Renal cortex interstitium (tissue), 15 donors: ENCODE measurements at places on chromosomes 5 and 9. TPM values are rescaled to one million over a fixed set of nuclear protein-coding genes. Genes with fewer than 3 reads are reported as not detected.

DNA sequence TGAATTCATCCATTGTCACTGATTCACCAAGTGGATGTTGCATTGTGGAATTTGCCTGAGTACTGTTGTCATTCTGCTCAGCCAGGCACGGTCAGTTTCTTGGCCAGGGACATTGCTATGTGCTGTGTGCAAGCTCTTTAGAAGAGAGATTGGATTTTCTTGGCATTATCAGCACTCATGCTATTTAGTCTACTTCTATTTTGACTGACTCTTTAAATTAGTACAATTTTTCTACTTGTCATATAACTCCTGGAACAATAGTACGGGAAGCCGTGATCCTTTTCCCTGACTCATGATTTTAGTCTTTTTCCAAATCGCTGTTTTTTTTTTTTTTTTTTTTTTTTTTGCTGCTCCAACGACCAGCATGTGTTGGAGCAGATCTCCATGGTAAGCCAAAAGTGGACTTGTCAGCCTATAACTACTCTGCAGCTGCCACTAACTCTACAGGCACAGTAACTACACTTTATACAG lies 129.7 kb downstream of the CDC42SE2 start:
- DNase-seq: no peak

DNA sequence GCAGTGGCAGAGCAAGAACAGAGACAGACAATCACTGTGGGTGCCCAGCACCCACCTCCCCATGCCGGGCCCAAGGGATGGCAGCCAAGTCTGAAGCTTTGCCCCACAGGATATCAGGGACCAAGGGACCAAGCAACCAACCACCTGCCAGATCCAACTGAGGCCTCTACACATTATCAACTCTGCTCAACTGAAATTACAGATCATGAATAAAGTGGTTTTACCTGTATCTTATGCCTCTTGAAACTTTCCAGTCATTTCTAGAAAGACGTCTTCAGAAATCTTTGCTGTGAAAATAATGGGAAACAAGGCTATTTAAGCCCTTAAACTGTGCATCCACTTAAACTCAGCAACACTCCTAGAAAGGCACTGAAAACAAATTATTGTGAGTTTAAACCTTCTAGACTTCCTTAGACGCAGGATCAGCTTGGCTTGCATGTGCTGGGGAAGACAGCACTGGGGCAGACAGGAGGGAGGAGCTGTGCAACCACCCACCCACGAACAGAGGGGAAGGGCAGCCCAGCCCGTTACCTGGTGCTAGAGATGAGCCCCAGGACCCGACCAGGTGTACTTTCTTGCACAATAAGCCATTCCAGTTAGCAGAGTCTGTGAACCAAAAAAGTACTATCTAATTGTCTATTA lies 80.0 kb downstream of the SEMA4D start:
- DNase-seq: no peak

DNA sequence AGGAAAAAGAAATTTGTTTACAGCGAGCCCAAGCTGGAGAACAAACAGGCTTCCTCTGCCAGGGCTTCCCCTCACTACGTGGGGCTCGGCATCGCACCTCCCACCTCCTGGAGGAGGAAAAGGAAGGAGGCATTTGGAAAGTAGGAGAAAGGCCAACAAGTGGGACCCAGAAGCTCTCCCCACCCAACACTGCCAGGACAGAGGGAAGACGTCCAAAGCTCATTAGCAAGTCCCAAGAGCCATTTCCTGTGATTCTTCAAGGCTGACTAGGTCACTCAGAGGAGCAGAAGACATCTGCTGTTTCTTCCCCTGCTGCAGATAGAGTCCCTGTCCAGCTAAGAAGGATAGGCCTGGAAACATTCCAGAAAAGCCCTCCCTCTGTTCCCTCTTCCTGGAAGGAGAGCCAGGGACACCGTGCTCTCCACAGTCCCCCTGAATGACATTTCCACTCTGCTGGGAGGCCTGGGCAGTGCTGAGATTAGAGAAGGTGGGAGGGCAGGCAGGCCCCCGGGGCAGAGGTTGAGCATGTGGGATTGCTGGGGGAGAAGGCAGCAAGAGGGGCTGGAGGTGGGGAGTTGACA lies 57.0 kb upstream of the NEURL1B start:
- no peak for DNase-seq

DNA sequence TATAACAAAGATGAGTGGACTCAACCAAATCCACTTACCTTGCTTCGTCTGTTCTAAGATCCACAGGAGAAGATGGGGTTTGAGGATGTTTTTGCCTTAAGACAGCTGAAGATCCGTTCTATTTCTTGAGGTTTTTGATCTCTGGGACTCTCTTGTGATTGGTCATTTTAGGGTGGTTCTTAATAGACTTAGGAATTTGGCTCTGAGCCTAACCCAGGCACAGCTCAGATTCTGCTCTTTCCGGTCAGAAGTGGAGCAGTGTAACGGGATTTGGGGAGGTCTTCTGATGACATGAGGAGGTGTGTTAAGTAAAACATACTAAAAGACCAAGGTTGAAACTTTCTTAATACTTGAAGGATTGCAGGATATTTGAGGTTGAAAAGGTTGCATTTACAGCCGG lies 166.9 kb downstream of the DMRT2 start:
- DNase-seq: no peak

- no peak for DNase-seq
Measured at GRCh38 chr5:17713301-17713700, 79.0 kb downstream of the TAF11L14 start.

- no peak for DNase-seq
Measured at GRCh38 chr5:171418982-171419687, at the start of gene FGF18. TSS of gene FGF18 (plus strand) at chr5:171419647. CDS start at chr5:171420200, 553 bp downstream.

GRCh38 chr5:177604656-177605055 lies 4.7 kb downstream of the B4GALT7 start:
- no peak for DNase-seq

GRCh38 chr5:133775584-133776304 lies 163.4 kb upstream of the FSTL4 start:
- DNase-seq: no peak

DNA sequence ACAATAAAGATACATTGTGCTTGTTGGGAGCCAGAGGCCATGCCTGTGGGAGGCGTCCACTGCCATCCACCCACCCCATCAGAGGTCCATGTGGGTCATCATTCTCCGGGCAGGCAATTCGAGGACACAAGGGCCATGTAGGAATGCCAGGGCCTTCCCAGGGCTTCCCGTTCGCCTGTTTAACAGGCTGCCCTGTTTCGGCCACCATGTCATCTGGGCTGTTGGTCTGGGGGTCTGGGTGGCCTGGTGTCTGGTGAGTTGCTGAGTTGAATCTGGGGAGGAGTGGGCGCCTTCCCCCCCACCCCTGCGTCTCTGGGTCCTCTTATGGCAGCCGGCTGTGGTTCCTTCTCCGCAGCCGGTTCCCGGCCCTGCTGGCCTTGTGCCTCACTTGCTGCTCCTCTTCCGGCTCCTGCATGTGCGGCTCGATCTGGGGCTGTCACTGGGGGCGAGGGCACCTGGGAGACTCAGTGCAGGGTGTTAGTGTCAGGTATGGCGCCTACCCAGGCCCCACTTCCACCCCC lies 117.4 kb downstream of the WNK2 start:
- DNase-seq: no peak

DNA sequence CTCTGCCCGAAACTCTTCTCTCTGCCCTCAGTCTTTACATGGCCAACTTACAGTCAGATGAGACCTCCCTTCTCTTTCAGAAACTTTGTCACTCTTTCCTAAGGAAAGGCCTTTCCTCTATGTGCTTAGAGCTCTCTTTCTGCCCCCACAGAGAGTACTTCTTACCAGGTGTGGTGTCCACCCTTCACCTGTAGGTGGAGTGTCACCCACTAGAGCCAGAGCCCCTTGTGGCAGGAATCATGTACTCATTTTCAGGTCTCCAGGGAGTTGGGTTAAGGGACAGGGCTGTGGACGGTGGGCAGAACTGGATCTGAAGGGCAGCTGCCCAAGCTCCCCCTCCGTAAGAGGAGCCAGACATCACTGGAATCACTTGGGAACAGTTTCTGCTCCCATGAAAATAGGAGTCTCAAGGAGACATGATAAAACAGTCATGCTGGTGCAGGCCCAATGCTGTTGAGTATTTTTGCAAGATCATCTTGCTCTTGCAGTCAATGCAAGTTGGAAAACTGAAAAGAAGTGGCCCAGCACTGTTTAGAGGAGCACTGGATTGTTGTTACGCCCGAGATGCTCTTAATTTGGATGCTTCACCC lies 436.7 kb downstream of the ZSWIM6 start:
- DNase-seq: no peak

DNA sequence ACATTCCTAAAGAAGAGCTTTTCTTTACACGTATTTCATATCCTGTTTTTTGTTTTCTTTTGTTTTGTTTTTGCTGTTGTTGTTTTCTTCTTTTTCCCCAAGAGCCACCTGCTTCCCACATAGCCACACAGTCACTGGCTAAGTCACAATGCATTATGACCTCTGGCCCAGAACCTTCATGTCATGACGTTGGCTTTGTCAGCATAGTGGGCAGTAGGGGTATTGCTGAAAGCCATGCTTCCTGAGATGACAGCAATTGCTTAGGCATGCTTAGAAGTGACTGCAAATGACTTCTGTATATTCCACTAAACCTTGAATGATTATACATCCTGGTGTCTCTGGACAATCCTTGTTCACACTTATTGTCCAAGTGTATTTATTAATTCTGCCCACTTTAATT lies 375.8 kb downstream of the TAF11L14 start:
- no peak for DNase-seq

DNA sequence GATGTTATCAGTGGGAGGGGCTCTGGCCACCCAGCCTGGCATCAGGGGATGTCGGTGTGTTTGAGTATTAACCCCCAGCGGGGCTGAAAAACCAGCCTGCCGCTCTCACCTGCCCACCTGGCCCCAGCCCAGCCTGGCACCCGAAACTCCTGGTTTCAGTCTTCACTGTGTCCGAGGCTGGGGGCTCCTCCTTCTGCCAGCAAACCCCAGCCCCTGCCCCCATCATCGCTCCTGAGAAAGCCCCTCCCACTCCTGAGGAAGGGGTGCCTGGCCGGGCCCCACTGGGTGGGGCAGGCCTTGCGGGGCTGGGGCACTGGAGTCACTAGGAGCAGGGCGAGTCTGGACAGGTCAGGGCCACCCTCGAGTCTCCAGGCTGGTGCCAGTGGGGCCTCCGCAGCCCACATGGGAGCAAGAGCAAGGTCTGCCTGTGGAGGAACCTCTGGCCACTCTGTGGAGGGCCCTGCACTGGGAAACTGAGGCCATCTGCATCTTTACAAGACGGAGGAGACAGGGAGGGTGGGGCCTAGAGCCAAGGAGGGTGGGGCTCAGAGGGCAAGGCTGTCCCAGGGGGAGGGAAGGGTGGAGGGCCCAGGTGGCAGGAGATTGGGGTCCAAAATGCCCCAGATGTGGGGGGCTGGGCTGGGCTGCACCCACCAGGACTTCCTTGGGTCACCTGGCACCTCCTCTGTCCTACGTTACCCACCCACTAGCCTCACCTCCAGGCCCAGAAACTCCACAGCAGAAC lies 51.5 kb upstream of the NOTCH1 start:
- DNase-seq: no peak

GRCh38 chr5:9847631-9848030 lies 217.5 kb upstream of the TAS2R1 start:
- DNase-seq: no peak

DNA sequence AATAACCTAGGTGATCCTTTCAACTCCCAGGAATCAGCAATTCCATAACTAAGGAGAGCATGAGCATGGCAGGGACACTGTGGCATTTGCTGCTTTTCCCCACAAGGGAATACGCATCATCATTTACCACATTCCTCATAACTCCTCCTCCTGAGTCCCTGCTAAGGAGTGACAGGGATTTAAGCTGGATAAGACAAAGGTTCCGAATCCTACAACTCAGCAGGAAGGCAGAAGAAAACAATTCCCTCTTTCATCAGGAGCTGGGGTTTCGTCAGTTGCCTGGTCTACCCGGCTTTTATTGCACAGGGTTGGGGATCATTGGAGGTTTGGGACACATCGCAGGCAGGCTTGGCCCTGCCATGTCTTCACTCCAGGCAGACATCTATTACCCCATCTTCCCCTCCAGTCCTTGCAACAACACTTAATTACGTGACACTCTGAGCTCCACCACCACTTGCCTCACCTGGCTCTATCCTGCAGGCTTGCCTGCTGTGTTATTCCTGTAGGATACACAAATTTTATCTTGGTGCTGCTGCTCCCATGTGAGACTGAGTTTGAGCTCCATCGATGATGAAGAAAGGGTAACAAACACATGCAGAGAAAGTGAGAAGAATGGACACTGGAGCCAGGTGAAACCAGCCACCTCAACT lies 563.0 kb upstream of the KLF4 start:
- DNase-seq: no peak

DNA sequence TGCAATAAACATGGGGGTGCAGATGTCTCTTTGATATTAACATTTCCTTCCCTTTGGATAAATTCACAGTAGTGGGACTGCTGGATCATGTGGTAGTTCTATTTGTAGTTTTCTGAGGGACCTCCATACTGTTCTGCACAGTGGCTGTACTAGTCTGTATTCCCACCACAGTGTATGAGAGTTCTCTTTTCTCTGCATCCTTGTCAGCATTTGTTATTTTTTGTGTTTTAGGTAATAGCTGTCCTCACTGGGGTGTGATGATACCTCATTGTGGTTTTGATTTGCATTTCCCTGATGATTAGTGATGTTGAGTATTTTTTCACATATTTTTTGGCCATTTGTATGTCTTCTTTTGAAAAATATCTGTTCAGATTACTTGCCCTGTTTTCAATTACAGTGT lies 562.5 kb downstream of the CSNK1G3 start:
- no peak for DNase-seq

GRCh38 chr9:36566813-36567221 lies 5.9 kb upstream of the MELK start:
- no peak for DNase-seq

Gene SARDH
- polyA plus RNA-seq: 12.3 TPM

Gene PROB1
- polyA plus RNA-seq: 4.3 TPM

Gene PLPPR1
- polyA plus RNA-seq: 16.7 TPM

Gene TEK
- 32.9 TPM for polyA plus RNA-seq

Gene SPATA31D4
- polyA plus RNA-seq: not detected

Gene SLC6A19
- 56.1 TPM for polyA plus RNA-seq

Gene RASEF
- polyA plus RNA-seq: 7.3 TPM

Gene SLC6A3
- polyA plus RNA-seq: 0.24 TPM

Gene ZFR
- 130 TPM for polyA plus RNA-seq

Gene DRD1
- polyA plus RNA-seq: not detected

Gene S100Z
- 0.20 TPM for polyA plus RNA-seq

Gene PCDH12
- polyA plus RNA-seq: 17.5 TPM

Gene FBN2
- polyA plus RNA-seq: 105 TPM

Gene SPATA31C1
- polyA plus RNA-seq: 0.71 TPM

Gene OR13F1
- polyA plus RNA-seq: not detected

Gene MED27
- 22.4 TPM for polyA plus RNA-seq

Gene EFCAB9
- polyA plus RNA-seq: not detected

Gene C5orf58
- polyA plus RNA-seq: 0.16 TPM

Gene ERAP2
- 4.0 TPM for polyA plus RNA-seq

Gene MAP1B
- 16.5 TPM for polyA plus RNA-seq

Gene HTR1A
- polyA plus RNA-seq: not detected

Gene ROPN1L
- 1.1 TPM for polyA plus RNA-seq
